ENCODE measurements at places on chromosomes 16 and 17.

DNA sequence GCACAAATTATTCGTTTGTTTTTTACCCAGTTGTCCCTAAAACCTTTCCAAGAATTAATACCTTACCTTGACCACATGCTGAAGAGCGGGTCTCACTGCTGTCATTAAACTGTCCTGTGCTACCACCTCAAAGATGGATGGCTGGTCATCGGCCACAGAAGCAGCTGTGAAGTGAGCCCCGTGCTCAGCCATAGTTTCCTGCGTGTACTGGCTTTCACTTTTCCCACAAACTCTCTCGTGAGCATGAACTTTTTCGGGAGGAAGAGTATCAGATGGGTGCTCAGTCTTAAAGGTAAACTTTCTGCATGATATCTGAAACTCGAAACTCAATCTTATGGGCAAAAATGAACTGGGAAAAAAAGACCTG, 558 bp downstream of the PEX12 start:
- DNase-seq = no peak

- DNase-seq = no peak
Measured at GRCh38 chr17:78133971-78134898, 3.7 kb downstream of the TMC8 start.

DNA sequence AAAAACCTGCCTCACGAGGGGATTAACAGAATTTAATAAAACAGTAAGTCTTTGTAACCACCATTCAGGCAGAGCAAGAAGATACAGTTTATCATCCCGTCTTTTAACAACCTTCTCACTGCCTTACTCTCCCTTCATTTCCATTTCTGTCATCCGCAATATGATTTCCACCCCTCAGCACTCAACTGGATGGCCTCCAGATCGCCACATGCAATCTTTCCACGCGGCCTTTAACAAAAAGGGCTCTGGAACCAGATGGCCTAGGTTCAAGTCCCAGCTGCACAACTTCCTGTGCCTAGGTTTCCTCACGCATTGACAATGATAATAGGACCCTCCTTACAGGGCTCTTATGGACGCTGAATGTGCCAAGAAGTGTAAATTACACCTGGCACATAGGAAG, 103.6 kb downstream of the GAS7 start:
- DNase-seq = no peak

DNA sequence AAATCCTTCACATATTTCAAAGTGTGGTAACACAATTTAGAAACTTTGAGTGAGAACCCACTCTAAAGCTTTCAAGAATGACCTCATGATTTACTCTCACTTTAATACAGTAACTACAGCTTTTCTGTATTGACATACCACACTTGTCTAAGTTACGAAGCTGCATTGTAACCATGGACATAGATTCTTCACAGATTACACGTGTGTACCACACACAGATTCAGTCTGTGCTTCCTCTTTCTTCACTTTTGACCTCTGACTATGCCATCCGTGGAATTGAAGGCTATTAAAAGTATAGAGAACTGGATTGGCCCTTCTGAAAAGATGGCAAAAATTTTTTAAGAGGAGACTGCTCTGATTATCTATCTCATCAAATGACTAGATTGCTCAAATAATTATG, 172.7 kb downstream of the TANC2 start:
- DNase-seq = no peak

DNA sequence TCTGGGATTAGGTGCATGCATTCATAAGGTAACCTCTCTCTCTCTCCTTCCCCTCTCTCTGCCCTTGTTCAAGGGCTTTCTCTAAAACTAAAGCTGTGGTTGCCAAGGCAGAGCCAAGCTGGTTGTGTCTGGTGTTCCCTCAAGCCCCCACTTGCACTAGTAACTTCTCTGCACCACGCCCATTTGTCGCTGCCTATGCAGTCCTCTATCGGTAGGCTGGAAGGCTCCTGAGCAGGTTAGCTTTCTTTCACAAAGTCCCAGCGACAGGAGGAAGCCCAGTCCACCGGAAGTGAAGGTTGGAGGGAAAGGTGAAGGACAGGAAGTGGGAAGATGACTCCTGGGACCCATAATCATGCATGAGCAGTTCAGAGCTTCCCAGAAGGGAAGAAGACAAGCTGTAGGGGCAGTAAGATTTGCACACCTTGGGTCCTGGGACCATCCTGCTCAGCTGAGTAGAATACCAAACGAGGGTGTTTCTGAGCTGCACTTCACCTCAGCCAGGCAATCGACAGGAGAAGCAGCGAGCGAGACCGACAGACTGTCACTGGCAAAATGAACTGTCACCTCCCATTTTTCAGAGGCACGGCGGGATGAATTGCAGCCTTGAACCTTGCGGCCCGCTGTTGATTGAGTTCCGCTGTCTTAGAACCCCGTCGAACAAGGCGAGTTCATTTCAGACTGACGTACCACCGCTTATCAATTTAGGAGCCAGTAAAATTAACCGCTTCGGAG, 14.7 kb upstream of the SKAP1 start:
- DNase-seq = no peak

GRCh38 chr16:77920984-77921383, 101.4 kb upstream of the CLEC3A start:
- DNase-seq = no peak

DNA sequence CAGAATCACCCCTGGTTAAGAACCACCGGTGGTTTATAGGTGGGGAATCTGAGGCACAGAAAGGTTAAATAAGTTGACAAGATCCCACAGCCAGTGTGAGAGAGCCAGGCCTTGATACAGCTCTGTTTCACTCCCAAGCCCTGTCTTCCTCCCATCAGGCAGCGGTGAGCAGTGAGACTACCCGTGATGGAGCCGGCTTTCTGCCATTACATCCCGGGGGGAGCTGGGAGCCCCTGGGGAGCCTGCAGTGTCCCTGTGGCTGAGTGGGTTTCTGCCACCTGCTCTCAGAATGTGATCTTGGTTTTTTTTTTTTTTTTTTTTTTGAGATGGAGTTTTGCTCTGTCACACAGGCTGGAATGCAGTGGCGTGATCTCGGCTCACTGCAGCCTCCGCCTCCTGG, 66.4 kb downstream of the ABCC1 start:
- DNase-seq = no peak

- DNase-seq = no peak
Measured at GRCh38 chr16:5512014-5512413, 414.4 kb upstream of the EEF2KMT start.

DNA sequence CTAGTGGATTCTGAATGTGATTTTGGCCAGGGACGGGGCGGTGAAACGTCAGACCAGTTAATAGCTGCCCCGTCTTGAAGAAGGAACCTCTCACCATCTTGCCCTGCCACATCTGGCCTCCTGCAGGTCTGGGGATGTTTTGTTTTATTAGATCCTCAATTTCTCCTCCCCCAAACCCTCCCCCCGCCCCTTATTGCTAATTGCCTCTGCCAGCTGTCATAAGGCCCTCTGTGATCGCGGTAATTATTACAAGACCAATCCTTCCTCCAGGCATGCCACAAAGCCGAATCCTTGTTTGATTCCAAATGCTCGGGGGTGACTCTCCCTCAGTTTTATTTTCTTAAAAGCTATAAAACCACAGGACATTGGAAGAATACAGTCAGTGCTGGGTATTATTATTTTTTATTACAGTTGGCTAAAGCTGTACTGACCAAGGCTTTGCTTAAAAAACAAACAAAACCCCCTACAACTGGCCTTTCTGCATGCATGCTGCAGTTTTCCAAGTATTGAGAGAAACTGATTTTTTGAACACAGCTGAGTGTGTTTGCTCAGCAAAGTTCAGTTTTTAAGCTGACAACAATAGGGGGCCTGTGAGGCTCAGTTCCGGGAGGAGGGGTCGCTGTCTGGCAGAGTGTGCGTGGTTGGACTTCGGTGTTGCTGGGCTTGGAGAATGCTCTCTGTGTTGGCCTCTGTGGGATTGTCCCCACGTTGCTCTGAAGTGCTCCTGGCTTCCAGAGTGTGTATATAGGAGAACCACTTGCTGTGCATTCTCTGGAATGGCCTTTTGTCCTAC, 1.7 kb downstream of the KSR1 start:
- no peak for DNase-seq

- DNase-seq = no peak
Measured at GRCh38 chr16:67184453-67184994, 761 bp upstream of the MATCAP1 start.

DNA sequence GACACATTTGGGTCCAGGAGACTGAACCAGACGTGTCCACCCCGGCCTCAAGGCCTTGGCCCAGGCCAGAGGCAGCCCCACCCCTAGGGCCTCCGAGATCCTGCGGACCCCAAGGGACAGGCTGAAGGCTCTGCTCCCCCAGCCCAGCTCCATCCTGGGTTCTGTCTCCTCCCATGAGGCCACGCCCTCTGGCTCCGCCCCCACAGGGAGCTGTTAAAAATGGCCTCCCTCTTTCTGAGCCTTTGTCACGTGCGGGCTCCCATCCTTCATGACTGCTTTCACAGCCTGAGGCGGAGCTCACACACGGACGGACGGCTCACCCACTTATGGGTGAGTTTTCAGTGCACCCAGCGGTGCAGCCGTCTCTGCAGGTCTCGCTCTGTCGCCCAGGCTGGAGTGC, 6.5 kb upstream of the CACNA1H start:
- DNase-seq = no peak

- no peak for DNase-seq
Measured at GRCh38 chr17:49565948-49566491, 9.7 kb upstream of the NXPH3 start.

DNA sequence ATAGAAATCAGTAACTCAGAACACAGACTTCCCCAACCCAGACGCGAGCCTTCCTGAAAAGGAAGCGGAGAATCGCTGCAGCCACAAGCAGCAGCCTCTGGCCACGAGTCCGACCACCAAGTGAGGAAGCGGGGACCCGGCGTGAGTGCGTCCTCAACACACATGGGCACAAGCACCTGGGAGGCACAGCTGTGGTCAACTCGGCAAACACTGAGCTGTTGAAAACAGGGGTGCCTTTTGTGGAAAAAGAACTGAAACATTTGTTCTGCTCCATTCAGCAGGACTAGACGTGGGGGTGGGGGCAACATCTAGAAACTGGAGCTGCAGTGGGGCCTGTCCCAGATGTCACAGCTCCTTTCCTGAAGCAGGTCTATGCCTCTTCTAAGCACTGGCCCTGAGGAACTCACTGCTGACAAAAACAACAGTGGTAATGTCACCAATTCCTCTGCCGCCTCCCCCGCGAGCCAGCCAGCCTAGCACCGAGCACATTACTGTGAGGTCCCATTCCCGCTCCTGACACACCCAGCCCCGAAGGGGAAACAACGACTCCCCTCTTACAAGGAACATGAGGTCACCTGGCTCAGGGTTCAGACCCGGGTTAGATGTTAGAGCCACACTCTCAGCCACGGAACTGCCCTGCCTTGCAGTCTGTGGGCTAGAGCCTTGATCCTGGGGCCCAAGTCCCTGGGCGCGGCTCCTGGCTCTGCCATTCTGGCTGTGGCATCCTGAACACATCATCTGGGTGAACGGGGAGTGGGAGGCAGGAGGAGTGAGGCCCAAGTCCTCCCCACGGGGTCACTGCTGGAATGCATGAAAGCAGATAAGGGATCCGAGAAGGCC, 29.0 kb downstream of the KDM8 start:
- DNase-seq = no peak

DNA sequence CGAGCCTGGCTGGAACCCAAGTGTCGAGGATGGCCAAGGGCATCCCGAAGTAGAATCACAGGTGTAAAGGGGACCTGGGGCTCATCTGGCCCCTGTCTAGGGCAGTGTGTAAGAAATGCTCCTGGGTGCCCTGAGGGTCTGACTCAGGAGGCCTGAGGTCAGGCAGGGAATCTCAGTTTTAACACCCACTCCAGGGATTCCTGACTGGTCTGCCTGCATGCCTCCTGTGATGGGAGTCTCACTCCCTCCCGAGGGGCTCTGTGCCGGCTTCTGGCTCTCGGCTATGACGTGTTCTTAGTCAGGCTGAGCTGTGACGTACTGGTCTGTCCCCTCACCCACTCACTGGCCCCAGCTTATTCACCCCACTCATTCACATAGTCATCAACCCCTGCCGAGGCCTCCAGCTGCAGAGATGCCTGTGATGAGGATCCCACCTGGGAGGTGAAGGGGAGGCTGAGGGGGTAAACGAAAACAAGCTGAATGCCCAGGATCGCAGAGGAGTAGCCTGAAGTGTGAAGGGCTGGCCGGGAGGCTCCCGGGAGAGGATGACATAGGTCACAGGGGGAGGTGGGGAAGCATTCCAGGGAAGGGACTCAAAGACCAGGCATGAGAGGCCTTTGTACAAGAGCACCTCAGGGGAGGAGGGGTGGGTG, 23.8 kb downstream of the FAM83G start:
- no peak for DNase-seq

- no peak for DNase-seq
Measured at GRCh38 chr16:30888856-30889499, 4.9 kb downstream of the BCL7C start.

DNA sequence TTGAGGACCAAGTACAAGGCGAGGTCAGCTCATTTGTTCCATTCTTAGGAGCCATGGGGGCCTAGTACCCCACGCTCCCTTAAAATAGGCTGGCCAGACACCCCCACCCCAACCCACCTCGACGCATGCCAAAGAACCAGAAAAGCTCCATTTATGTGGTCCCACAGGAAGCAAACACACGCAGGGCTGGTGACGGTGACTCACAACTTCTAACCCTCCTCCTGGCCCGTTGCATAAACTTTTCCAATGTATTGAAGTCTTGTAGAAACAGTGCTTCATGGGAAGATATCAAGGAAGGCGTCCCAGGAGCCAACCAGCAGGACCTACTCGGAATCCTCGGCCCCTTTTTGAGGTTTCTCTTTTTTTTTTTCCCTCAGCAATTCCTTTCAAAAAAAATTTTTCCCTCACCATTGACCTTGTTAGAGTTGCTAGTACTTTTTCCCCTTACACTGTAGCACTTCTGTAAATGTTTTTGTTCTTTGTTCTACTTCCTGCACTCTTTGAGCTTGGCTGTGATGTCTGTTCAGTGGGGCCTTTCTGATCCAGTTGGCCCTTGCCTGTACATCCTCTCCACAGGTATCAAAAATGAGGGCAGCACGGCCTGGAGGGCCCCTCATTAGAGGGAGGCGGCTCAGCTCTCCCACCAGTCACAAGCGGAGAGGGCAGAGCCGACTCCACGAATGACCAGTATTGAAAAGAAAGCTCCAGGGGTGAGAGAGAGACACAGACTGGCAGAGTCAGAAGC, 208.3 kb downstream of the RGS9 start:
- no peak for DNase-seq

- DNase-seq = no peak
Measured at GRCh38 chr17:63275971-63276745, 169.9 kb downstream of the CYB561 start.

GRCh38 chr17:73210002-73210678, 17.3 kb downstream of the COG1 start:
- DNase-seq = no peak

- no peak for DNase-seq
Measured at GRCh38 chr16:3075523-3075915, 10.1 kb downstream of the IL32 start.

GRCh38 chr17:32487473-32488176, 832 bp downstream of the CDK5R1 start:
- DNase-seq = no peak

- no peak for DNase-seq
Measured at GRCh38 chr17:7309628-7310027, 2.2 kb downstream of the EIF5A start.

- DNase-seq = no peak
Measured at GRCh38 chr17:65634533-65634932, 73.1 kb upstream of the AXIN2 start.
